ENCODE measurements at places on chromosomes 6 and 20. TPM values are rescaled to one million over a fixed set of nuclear protein-coding genes. Genes with fewer than 3 reads are reported as not detected.

GRCh38 chr20:50887576-50887975 lies 43.7 kb downstream of the ADNP start:
- no peak for DNase-seq
- H3K27ac ChIP-seq, result no peak overlapping the region
- H3K36me3 ChIP-seq, result peaks cover 11% of the 10 kb centered on the region
- H3K4me1 ChIP-seq, result peaks cover 4% of the 10 kb centered on the region

DNA sequence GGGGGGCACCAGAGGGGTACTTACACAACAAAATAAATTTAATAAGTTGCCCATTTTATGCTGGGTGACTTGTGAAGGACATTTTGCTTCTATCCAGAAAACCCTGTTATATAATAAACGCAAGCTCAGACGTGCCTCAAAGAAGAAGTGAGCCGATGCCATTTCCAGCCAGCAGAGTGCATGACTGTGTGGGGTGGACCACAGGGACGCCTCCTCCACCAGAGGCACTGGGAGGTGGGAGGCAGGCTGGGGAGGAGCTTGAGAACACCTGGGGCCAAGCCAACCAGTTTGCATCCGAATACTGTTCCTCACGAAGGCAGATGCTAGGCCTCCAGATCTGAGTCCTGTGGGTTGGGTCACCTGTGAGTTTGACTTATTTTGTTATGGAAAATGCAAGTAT lies 363.8 kb downstream of the RNGTT start:
- H3K4me3 ChIP-seq, result no peak overlapping the region
- H3K36me3 ChIP-seq, result no peaks in the 10 kb centered on the region
- no peak overlapping the region for H3K27ac ChIP-seq
- no peaks in the 10 kb centered on the region for H3K27me3 ChIP-seq
- no peaks in the 10 kb centered on the region for H3K4me1 ChIP-seq
- no peak for DNase-seq

MOCS1 gene
- total RNA-seq, result 39.0 TPM

DUSP15 gene
- total RNA-seq, result 2.4 TPM

MEA1 gene
- total RNA-seq, result 44.5 TPM

- no peaks in the 10 kb centered on the region for H3K27me3 ChIP-seq
- H3K27ac ChIP-seq, result no peak overlapping the region
- no peaks in the 10 kb centered on the region for H3K4me1 ChIP-seq
- no peak overlapping the region for H3K4me3 ChIP-seq
- no peak for DNase-seq
- no peaks in the 10 kb centered on the region for H3K36me3 ChIP-seq
These were observed 87.8 kb upstream of the FOXA2 start for GRCh38 chr20:22672191-22672590.

MCCD1 gene
- not detected for total RNA-seq

Measured in aorta (tissue), 5 donors.